ENCODE measurements at places on chromosomes 6 and 20.

DNA sequence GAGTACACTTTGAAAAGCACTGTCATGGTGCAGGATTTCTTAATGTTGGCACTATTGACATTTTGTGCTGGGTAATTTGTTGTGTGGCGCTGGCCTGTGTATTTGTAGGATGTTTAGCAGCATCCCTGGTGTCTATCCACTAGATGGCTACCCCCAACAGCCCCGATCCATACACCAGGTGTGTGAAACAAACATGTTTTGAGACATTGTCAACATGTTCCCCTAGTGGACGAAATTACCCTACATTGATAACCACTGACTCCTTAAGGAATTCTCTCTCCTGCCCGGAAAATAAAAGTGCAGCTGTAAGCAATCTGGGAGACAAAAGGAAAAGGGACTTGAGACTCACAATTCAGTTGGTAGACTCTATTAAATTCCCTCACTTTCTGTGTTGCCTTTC, 52.6 kb upstream of the TMEM200A start:
- no peak for DNase-seq

DNA sequence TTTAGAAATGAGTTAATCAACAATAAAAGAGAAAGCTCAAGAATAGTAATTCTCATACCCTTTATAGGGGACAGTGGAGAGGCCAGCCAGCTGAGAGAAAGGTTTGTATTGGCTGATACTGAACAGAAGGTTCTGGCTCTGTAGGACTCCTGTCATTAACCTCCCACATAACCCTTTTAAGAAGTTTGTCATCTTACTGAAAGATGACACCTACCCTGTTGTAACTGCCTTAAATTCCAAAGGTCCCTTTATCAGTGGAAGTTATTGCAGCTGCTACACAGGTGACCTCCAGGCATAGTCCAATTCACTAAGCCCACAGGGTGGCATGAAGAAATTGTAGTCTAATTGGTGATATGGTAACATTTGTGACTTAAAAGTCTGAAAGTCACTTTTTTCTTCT, 790.1 kb downstream of the TENT5A start:
- DNase-seq: no peak

DNA sequence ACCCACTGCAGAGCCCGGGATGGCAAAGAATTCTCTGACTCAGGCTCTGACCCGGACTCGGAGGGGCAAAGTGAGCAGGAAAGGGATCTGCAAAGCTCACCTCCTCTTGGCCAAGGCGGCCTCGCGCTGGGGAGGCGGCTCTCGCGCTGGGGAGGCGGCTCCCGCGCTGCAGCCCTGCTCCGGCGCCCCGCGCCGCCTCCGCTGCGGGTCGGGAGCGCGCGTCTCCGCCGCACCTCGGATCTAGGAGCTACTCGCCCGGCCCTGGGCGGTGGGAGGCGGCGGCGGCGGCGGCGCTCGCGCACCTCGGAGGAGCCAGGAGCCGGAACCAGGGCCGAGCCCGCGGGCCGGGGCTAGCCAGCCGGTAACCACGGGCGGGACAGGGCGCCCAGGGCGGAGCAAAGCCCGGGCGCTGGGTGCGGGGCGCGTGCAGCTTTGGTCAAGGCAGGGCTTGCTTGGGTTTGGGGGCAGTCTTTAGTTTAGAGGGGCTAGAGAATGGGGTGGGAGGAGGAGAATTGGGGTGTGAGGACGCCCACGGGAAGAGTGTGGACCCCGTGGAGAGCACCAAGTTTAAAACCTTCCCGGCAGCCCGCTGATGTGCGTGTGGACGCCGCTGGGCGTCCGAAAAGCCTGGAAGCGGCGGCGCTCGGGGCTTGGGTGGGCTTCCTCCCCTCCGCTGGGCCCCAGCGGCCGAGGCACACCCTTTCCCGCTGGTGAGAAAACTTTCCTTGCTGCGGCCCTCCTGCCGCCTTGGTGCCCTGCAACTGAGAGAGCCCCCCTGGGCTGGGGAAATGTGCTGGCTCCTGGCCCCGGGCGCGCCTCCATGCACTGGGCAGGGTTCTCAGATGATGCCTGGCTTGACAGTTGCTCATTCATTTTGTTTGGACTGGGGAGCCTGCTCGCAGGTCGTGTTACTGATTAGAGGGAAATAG, at the start of gene MRAP2:
Gene MRAP2, plus strand, starts transcription at position 250 of the 929 bp plus-strand sequence. CDS start 21,547 bp downstream, outside the sequence.
- peak; percentile 43 for DNase-seq

GRCh38 chr20:21339499-21339898, 36.4 kb downstream of the XRN2 start:
- DNase-seq: no peak

- no peak for DNase-seq
Measured at GRCh38 chr6:82372656-82373055, 9.0 kb downstream of the TPBG start.

DNA sequence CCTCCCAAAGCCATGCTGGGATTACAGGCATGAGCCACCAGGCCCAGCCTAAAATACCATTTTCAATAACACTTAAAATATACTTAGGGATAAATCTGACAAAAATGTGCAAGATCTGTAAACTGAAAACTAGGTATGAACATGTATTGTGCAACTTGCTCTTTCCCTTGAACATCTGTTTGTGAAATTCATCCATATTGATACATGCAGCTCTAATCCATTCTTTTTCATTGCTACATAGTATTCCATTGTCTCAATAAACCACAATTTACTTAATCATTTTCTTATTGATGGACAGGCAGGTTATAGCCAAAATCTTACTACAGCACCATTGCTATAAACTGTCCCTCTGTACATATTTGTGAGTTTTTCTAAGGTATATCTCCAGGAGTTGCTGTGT, 4.7 kb upstream of the SLC22A16 start:
- no peak for DNase-seq

DNA sequence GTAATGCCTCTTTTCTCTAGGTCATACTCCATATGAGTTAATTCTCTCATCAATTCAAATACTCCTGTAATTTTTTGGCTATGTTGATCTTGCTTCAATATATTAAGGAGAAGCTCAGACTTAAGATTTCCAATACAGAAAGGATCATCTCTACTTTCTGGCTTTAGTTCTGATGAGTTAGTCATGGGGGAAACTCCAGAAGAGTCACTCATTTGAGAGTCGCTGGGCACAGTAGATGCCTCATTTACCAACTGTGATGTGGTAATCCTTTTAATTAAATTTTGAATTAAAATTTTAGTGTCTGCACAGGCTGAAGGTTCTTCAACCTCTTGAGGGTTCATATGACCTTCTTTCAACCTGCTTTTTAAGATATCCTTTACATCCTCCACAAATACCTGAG, 38.5 kb downstream of the DST start:
- DNase-seq: no peak

DNA sequence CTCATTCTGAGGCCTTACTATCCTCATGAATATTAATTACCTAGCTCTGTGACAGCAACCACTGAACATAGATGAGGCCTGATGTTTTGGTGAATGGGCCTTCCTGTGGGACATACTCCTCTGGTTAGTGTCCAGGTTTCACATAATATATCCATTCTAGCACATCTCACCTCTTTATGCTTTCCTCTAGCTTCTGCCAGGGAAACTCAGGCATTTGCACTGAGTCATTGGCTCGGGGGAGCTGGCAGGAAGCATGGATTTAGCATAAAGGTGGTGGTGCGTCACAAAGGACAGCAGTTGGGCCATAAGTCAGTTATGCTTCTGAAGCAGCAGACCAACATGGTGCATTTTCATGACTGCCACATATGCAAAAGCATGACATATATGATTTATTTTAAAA, 37.5 kb upstream of the TMEM170B start:
- DNase-seq: no peak

DNA sequence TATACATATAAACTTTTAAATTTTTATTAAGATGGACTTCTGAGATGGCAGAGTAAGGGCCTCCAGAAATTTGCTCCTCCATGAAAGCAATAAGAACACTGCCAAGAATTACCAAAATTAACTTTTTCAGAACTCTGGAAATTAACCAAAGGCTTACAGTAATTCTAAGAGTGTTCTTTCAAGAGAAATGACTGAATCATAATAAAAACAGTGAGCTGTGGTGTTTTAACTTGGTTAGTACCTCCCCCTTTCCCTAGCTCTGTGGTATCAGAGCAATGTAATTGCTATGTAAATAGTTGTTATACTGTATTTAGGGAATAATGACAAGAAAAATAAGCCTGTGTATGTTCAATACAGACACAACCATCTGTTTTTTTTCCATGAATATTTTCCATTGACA, 19.0 kb downstream of the HECA start:
- DNase-seq: no peak

DNA sequence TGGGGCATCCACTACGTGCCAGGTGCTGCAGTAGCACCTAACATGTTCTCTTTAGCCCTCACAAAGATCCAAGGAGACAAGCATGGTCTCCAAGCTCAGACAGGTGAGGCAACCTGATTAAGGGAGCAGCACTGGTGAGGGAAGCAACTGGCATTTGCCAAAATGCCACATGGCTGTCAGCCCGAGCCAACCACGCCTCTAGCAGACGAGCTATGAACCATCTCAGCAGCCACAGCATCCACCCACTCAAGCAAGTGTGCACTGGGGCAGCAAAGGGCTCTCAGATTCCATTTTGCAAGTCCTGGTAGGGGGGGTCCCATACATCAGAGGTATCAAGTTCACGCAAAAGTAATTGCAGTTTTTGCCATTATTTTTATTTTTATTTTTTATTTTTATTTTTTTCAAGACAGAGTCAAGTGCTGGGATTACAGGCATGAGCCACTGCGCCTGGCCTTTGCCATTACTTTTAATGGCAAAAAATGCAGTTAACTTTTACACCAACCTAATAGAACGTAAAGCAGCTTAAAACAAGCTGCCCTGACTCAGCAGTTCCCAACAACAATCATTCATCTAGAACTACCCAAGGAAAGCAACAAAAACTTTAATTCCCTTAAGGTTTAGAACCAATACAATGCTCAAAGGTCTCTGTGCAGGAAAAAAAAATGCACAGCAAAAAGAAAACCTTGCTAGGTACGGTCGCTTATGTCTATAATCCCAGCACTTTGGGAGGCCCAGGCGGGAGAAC, 36.3 kb upstream of the SPDEF start:
- no peak for DNase-seq

All from frontal cortex (tissue), 4 donors.